ENCODE measurements at places on chromosomes 7 and 10. TPM values are rescaled to one million over a fixed set of nuclear protein-coding genes. Genes with fewer than 3 reads are reported as not detected.
A peak's percentile ranks its signal among the peaks of the same experiment; 100 is the strongest.

DNA sequence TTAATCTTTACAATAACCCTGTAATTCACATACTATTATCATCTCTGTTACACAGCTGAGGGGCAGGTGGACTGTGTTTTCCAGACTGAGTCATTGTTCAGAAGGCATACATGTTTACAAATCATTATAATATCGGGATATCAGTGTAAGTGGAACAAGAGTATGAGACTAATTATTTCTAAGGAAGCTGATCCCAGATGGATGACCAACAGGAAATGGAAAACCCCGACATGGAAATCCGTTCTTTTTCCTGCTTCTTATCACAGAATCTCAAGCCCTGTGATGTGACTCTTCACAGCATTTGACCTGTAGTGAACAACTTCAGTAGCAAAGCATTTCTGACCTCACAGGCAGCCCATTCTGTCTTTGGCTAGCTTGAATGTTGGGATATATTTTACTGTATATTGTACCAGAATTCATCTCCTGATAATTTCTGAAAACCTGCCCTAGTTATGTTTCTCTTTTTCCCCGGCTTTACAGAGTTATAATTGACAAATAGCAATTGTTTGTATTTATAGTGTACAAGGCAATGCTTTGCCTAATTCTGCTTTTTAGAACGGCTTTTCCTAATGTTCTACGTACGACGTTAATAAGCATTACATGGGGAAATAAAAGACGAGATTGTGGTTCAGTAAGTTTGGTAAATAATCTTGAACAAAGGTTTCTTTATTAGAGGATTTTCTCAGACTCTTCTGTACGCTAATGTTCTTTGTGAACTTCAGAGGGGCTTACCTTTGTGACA, 78.6 kb upstream of the SYPL1 start:
- H3K27ac ChIP-seq, result no peak overlapping the region
- no peaks in the 10 kb centered on the region for H3K4me1 ChIP-seq
- no peak for DNase-seq
- no peaks in the 10 kb centered on the region for H3K27me3 ChIP-seq

- no peak overlapping the region for H3K27ac ChIP-seq
- no peak overlapping the region for H3K4me3 ChIP-seq
- DNase-seq, result peak; percentile 92
- peaks cover 7% of the 10 kb centered on the region for H3K4me1 ChIP-seq
Observed at GRCh38 chr7:154913638-154914307, 89.2 kb downstream of the PAXIP1 start.

- H3K27me3 ChIP-seq, result no peaks in the 10 kb centered on the region
- H3K4me1 ChIP-seq, result peaks cover 30% of the 10 kb centered on the region
- no peaks in the 10 kb centered on the region for H3K36me3 ChIP-seq
- no peak overlapping the region for H3K4me3 ChIP-seq
Observed at GRCh38 chr10:4847561-4848355, 21.8 kb downstream of the AKR1E2 start.

DNA sequence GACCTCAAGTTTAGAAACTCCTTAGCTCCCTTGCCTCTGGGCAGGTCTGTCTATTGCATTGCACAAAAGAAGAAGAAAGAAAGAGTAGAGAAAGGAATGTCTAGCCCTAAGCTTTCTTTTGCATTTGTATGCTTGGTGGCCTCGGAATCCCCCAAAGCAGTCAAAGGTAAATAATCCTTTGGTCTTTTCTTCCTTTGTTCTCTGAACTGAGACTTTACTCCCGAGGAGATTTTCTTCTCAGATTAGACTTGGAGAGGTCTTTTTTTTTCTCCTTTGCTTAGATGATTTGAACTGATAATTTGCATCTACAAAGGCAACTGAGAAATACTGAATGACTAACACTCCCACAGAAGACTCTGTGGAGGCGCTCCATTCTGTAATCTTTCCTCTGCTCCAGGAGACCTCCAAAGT, 93.2 kb downstream of the AKR1D1 start:
- no peak for DNase-seq
- H3K4me1 ChIP-seq, result no peaks in the 10 kb centered on the region
- no peak overlapping the region for H3K4me3 ChIP-seq

- H3K36me3 ChIP-seq, result no peaks in the 10 kb centered on the region
- DNase-seq, result no peak
- H3K27me3 ChIP-seq, result no peaks in the 10 kb centered on the region
- H3K27ac ChIP-seq, result no peak overlapping the region
- H3K4me3 ChIP-seq, result no peak overlapping the region
Observed at GRCh38 chr7:41098846-41099245, 604.0 kb downstream of the INHBA start.

GRCh38 chr7:131949659-131950058, 393.2 kb upstream of the PODXL start:
- no peaks in the 10 kb centered on the region for H3K36me3 ChIP-seq
- no peak overlapping the region for H3K4me3 ChIP-seq
- H3K27me3 ChIP-seq, result peaks cover 6% of the 10 kb centered on the region
- peaks cover 8% of the 10 kb centered on the region for H3K4me1 ChIP-seq
- no peak for DNase-seq
- H3K27ac ChIP-seq, result no peak overlapping the region

GRCh38 chr10:2681891-2682290, 385.5 kb upstream of the PFKP start:
- H3K36me3 ChIP-seq, result no peaks in the 10 kb centered on the region
- H3K27me3 ChIP-seq, result no peaks in the 10 kb centered on the region
- DNase-seq, result no peak
- H3K4me1 ChIP-seq, result no peaks in the 10 kb centered on the region
- no peak overlapping the region for H3K4me3 ChIP-seq

GRCh38 chr10:122085423-122085911, 96.5 kb downstream of the TACC2 start:
- no peaks in the 10 kb centered on the region for H3K4me1 ChIP-seq
- H3K27ac ChIP-seq, result no peak overlapping the region
- H3K36me3 ChIP-seq, result no peaks in the 10 kb centered on the region
- no peak overlapping the region for H3K4me3 ChIP-seq

DNA sequence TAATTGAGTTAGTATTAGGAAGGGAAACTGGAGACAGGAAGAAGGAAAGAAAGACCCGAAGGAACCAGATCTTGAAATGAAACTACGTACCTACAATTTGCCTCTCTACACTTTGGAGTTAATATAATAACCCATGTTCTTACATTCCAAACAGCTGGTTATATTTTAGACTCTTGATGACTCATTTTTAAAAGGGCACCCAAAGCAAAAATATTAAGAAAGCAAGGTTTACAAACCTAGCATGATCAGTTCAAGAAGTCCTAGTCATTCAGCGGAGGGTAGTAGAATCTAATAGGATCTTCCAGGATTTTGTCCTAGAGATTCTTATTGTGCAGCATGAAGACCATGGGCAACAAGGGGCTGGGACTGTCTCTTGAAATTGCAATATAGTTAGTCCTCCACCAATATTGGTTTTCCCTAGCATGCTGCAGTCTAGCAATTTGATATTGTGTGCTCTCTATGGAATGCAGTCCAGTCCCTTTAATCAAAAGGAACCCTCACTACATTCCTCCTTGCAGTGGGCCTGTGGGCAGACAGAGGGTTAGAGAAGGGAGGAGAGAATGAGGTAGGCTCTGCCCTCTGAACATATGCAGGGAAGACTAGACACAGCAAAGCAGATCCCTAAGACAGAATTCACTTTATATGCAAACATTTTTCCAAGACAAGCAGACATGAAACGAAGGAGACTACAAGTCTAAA, 230.3 kb downstream of the INHBA start:
- H3K4me3 ChIP-seq, result no peak overlapping the region
- H3K27me3 ChIP-seq, result no peaks in the 10 kb centered on the region
- no peaks in the 10 kb centered on the region for H3K4me1 ChIP-seq

DNA sequence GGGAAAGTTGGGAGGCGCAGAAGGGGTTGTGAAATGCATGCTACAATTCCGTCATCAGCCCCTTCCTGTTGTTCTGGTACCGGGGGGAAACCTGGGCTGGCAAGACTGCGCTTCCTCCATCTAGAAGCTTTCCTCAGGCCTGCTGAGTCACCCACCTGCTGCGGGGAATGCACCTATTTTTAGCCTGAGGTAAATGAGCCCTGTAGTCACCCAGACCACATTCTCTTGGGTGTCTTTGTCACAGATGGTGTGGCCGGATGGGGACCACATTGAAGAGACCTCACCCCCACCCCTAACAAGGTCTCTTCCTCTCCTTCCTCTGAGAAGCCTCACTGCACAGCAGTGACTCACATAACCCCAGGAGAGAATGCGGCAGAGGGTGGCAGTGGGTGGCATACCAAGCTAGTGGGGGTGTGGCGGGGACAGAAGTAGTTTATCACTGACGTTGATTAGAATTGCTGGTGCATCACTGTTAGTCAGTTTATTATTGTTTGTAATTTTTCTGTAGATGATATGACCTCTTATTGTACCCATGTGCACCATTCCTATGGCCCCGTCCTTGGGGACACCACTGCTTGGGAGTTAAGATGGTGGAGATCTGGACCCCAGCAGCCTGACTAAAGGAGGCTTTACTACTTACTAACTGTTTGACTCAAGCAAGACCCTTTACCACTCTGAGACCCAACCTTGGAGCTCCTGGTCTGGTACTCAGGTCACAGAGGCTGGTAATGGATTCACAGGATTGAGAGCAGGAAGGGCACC, 83.0 kb upstream of the DUSP5 start:
- H3K4me1 ChIP-seq, result peaks cover 13% of the 10 kb centered on the region
- no peak overlapping the region for H3K4me3 ChIP-seq
- DNase-seq, result peak; percentile 41
- no peak overlapping the region for H3K27ac ChIP-seq
- no peaks in the 10 kb centered on the region for H3K27me3 ChIP-seq
- no peaks in the 10 kb centered on the region for H3K36me3 ChIP-seq

DNA sequence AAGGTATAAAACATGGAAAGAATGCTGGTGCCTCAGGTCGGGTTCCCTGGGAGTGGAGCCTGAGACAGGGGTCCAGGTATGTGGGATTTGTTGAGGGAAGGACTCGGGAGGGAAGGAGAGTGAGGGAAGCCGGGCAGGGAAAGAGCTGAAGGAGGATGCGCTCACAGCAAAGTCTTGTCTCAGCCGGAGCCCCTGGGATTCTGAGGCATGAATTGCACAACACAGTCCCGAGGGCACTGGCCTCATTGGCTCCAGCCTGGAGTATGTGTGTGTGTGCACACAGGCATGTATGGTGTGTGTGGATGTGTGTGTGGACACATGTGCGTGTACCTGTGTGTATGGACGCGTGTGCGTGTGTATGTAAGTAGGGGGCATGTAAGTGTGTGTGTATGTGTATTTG, 87.4 kb downstream of the WDFY4 start:
- no peak overlapping the region for H3K4me3 ChIP-seq
- DNase-seq, result no peak
- no peak overlapping the region for H3K27ac ChIP-seq
- no peaks in the 10 kb centered on the region for H3K27me3 ChIP-seq
- no peaks in the 10 kb centered on the region for H3K36me3 ChIP-seq
- no peaks in the 10 kb centered on the region for H3K4me1 ChIP-seq

- peak overlapping the region; percentile 47 for H3K27ac ChIP-seq
- H3K4me1 ChIP-seq, result peaks cover 7% of the 10 kb centered on the region
- peaks cover 5% of the 10 kb centered on the region for H3K27me3 ChIP-seq
Observed at GRCh38 chr7:42237811-42238541, 967 bp upstream of the GLI3 start.

DNA sequence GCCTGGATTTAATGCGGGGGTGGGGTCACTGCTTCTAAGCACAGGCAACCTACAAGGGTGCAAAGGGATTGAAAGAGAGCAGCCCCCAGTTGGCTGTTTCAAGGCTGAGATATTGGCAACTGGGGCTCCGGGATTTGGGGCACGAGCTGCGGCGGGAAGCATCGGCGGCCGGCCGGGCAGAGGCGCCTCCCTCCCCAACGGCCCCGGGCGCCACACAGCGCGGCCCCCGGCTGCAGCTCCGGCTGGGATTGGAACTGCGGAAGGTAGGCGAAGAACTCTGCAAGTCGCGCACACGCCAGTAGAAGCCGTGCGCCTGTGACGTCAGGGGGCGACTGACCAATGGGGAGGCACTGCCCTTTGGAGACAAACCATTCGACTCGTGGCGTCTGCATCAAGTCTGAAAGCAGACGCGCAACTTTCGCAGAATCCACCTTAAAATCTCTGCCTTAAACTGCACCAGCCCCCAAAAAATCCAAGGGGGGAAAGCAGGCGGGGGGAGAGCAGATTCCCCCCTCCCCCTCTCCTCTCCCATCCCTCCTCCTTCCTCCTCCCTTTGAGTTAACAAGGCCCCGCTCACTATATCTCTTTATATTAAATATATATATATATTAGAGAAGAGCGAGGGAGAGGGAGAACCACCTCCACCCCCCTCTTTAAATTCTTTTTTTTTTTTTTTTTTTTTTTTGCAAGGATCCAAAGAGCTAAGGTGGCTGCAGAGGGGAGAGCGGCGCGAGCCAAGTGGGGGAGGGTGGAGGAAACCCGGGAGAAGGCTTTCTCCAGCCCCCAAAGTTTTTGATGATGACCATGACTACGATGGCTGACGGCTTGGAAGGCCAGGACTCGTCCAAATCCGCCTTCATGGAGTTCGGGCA, at the start of gene DLX6:
Gene DLX6, plus strand, starts transcription at position 371 of the 872 bp plus-strand sequence. Its CDS starts 425 bp downstream, at position 796.
- no peaks in the 10 kb centered on the region for H3K36me3 ChIP-seq
- no peak within 1 kb of the TSS for H3K27ac ChIP-seq
- peaks cover 3% of the 10 kb centered on the region for H3K27me3 ChIP-seq
- DNase-seq, result no peak
- no peak within 1 kb of the TSS for H3K4me3 ChIP-seq
- H3K4me1 ChIP-seq, result peaks cover 17% of the 10 kb centered on the region

GRCh38 chr7:141991140-141991539, 4.5 kb upstream of the MGAM start:
- DNase-seq, result no peak
- H3K4me3 ChIP-seq, result no peak overlapping the region
- no peaks in the 10 kb centered on the region for H3K27me3 ChIP-seq
- H3K36me3 ChIP-seq, result no peaks in the 10 kb centered on the region
- no peak overlapping the region for H3K27ac ChIP-seq

DNA sequence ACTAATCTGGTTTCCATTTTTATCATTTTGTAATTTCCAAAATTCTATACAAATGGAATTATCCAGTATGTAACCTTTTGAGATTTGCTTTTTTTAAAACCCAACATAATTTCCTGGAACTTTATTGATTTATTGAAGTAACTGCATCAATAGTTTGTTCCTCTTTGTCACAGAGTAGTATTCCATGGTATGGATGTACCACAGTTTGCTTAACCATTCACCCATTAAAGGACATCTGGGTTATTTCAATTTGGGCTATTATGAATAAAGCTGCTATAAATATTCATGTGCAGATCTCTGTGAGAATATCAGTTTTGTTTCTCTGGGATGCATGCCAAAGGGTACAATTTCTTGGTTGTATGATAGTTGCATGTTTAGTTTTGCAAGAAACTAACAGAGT, 2.9 kb downstream of the GPNMB start:
- no peak overlapping the region for H3K27ac ChIP-seq
- H3K4me1 ChIP-seq, result no peaks in the 10 kb centered on the region
- H3K4me3 ChIP-seq, result no peak overlapping the region
- H3K36me3 ChIP-seq, result no peaks in the 10 kb centered on the region
- DNase-seq, result no peak

DNA sequence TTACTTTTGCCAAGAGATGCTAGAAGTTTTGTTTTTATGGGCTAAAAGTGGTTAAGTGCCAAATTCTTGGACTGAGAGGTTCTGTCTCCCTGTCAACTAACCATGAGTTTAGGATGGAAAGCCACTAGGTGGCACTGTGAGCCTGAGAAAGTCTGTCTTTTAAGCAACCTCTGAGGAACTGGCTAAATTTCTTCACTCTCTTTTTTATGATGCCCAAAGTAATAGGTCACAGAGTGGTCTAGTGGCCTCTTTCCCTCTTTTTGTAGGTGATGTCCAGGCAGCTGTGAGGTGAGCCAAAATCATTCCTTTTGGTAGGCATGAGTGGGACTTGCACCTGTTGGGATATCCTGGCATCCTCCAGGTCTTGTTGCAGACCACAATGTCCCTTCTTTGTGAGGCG, 56.8 kb downstream of the SND1 start:
- H3K4me1 ChIP-seq, result peaks cover 6% of the 10 kb centered on the region
- DNase-seq, result peak; percentile 71

Gene PTPRN2
- total RNA-seq, result 31.6 TPM

Gene CRPPA
- total RNA-seq, result 1.0 TPM

Gene FGF8
- total RNA-seq, result not detected

Gene CFAP58
- 0.26 TPM for total RNA-seq

Gene EPO
- 1.3 TPM for total RNA-seq

Gene CPVL
- 17.9 TPM for total RNA-seq

Gene CDC14C
- total RNA-seq, result not detected
